Fibroblast of upper back skin (primary cell): ENCODE measurements at places on chromosomes 16 and 17.

DNA sequence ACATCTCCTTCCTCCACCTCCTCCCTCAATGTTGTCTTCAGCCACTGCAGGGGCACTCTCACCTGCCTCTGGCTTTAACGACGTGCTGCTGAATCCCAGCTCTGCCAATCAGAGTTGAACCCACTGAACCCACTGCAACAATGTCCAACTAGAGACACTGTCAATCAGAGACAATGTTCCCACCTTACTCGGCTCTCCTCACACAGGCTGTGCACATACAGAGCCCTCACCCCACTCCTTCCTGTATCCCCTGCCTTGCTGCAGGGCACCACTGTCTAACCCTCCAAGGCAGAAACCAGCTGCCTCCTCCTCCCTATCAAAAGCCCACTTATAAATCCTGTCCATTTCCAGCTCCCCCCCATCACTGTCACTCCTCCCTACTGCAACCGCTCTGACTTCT, 58.7 kb downstream of the ANKRD11 start:
- DNase-seq = no peak

DNA sequence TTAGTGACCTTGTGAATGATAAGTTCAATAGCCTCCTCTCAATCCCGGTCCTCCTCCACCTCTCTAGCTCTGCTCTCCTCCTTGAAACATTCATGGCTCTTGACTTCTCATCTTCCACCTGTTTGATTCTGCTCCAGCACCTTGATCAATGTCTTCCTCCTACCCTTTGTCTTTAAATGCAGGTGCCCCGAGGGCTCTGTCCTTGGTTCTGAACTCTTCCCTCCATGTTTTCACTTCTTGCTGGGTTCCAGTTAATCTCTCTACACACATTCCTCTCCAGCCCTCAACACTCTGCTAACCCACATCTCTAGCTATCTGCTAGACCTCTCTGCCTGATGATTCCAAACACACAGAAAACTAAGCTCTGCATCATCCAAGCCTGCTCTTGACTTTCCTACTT, 13.4 kb downstream of the CD300E start:
- no peak for DNase-seq

- no peak for DNase-seq
These were observed 112.6 kb downstream of the FOXL1 start for GRCh38 chr16:86690970-86691369.

DNA sequence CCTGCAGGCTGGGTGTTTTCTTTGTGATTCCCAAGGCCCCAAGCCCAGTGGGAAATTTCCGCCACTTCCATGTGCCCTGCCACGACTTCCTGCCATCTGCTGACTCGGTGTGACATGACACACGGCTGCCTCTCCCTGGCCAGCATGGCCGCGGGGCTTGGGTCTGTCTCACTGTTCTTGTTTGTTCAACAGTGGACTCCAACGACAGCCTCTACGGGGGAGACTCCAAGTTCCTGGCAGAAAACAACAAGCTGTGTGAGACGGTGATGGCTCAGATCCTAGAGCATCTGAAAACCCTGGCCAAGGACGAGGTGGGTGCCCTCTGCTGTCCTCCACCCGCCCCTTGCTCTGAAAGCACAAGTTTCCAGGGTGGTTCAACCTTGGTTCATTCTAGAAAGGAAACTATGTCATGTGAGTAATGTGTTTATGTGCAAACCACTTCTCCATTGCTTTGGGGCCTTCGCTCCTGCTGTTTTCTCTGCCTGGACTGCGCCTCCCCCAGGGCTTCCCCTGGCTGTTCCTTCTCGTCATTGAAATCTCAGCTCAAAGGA, 26.8 kb downstream of the KNOP1 start:
- no peak for DNase-seq

DNA sequence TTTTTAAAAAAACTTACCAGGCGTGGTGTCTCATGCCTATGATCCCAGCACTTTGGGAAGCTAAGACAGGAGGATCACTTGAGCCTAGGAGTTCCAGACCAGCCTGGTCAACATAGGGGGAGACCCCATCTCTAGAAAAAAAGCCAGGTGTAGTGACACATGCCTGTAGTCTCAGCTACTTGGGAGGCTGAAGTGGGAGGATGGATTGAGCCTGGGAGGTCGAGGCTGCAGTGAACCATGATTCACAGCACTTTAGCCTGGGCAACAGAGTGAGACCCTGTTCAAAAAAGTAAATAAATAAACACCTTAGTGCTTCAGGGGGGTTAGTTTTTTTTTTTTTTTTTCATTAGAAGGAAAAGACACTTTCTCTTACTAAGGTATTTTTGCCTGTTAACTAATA, 58.9 kb upstream of the LRRC37A3 start:
- no peak for DNase-seq

- no peak for DNase-seq
These were observed 23.6 kb downstream of the ALDH3A2 start for GRCh38 chr17:19672009-19672750.

- DNase-seq = no peak
These were observed 6.7 kb upstream of the MPP3 start for GRCh38 chr17:43839670-43840108.

GRCh38 chr17:42761638-42762037, 611 bp downstream of the RAMP2 start:
- DNase-seq = no peak
